ENCODE measurements at places on chromosomes 6 and 20.
A peak's percentile ranks its signal among the peaks of the same experiment; 100 is the strongest.

DNA sequence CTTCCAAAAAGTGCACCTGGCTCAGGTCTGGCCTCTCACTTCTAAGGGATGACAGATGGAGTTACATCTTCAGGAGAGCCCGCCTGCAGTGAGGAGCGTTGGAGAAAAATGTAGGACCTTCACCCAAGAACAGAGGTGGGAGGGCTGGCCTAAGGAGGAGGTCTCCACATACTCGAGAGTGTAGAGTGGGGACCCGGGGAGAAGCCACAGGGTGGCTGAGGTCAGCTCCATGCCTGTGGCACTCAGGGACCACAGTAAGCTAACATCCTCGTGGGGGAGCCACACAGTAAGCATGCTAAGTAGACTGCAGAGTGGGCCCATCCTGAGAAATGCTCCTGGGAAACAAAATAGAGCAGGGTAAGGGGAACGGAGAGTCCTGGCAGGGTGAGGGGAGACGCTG is 24.0 kb downstream of the AAR2 start:
- no peak for DNase-seq

DNA sequence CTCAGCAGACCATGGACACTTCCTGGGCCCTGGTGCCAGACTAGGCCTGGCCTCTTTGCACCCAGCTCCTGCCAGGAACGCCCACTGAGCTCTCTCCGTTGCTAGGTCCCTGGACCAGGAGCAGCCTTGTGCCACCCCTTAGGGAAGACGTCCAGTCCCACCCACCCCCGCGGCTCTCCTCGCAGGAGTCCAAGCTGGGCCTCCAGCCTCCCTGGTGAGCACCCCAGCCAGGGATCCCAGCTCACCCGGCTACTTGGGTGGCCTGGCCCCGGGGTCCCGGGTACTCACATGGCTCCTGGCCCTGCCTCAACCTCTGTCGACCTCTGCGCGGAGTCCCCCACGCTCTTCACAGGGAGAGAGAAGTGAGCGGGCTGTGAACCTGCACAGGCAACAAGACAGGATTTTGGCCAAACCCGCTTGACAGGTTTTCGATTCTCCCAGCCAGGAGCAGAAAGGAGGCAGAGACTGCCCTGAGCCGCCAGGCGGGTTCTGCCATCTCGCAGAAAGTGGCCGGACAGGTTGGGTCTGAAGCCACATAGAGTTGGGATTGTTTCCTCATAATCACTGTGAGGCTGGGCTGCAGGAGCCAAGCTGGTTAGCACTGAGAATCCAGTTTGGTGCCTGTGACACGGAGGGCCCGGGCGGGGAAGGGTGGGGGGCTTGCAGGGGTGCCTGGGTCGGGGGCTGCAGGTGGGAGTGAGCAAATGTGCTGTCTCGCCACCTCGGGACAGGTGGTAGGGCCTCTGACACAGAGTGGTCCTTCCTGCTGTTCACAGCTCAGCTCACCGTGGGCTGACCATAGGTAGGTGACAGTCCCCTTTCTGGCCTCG is at the start of gene RBBP8NL:
TSS of gene RBBP8NL (minus strand) at position 368 of the 830 bp plus-strand sequence. CDS start 7,892 bp downstream, outside the sequence.
- DNase-seq, result no peak

DNA sequence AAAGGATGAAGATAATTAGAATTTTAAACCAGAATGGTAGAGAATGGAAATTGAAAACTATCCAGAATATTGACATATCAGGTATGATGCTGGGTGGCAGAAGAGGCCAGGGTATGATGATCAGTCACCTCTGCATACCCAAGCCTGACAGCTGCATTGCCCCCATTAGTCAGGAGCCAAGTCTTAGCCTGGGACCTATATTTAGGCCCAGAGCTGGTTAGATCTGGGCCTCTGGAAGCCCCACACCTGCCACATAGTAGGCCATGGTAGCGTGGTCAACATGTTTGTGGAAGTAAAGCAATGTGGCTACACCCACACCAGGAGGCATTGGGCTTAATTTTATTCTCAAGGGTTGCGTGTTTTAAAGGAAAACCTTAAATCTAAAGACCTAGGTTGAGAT is 32.1 kb upstream of the CALHM6 start:
- DNase-seq, result no peak

- no peak for DNase-seq
These were observed 755.7 kb downstream of the HDGFL1 start for GRCh38 chr6:23325065-23325464.

DNA sequence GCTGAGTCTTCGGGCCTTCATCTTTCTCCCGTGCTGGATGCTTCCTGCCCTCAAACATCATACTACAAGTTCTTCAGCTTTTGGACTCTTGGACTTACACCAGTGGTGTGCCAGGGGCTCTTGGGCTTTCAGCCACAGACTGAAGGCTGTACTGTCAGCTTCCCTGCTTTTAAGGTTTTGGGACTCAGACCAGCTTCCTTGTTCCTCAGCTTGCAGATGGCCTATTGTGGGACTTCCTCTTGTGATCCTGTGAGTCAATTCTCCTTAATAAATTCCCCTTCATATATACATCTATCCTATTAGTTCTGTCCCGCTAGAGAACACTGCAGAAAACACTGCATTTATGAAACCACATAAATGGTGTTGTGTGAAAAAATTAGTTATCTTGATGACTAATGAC is 13.9 kb upstream of the BCLAF1 start:
- no peak for DNase-seq

- DNase-seq, result peak; percentile 6
These were observed 85.1 kb downstream of the LYRM4 start for GRCh38 chr6:5175635-5176034.

DNA sequence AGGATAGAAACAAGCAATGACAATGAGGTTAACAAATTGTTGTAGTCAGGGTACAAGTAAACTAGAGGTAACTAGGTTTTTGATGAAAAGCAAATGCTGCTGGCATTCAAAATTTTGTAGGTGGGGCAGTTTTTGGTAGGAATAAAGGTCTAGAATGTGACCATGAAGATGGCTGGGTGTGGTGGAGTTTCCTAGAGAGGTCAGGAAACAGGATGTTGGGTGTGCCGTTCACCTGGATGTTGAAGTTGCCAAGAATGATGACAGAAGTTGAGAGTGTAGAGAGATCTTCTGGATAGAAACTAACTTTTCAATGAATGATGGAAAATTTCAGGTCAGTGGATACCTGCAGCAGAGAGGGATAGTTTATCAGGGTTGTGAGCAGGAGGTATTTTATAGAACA is 22.7 kb downstream of the MAPK14 start:
- DNase-seq, result no peak

DNA sequence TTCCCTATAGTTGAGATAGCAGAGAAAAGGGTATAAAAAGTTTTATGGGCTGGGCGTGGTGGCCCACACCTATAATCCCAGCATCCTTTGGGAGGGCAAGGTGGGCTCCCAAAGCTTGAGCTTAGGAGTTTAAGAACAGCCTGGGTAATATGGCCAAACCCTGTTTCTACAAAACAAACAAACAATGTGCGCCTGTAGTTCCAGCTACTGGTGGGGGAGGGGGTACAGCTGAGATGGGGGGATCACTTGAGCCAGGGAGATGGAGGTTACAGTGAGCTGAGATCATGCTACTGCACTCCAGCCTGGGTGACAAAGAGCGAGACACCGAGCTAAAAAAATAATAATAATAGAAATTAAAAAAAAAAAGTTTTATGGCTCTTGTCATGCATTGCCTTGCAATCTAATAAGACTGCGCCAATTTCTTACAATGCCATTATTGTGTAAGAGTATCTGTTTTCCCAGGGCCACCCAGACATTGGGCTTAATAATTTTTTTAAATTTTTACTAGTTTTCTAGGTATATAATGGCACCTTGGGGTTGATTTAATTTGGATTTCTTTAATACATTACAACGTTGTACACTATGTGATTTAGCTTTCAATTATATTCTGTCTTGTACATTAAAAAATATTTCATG is 3.9 kb downstream of the ACSS2 start:
- DNase-seq, result no peak

GRCh38 chr20:58360936-58361335 is 28.1 kb upstream of the VAPB start:
- no peak for DNase-seq

DNA sequence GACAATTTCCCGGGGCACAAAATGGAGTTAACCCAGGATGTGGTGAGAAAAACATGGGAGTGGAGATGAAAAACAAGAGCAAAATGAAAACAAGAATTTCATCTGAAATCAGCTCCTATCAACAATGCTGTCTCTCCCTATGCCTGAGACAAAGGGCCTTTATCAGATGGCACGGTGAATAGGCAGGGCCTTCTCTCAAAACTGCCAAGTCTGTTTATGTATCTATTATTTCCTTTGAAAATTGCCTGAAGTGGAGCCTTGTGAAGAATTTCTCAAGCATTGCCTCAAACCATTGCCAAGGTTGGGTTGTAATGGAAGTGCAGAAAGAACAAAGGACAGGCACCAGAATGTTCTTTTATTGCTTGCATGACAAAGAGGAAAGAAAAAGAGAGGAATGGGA is 74.7 kb downstream of the BTBD3 start:
- DNase-seq, result no peak

- DNase-seq, result no peak
These were observed 111.3 kb downstream of the PREX1 start for GRCh38 chr20:48716541-48716940.

- DNase-seq, result no peak
These were observed 225.3 kb upstream of the FAM83B start for GRCh38 chr6:54621285-54621684.

DNA sequence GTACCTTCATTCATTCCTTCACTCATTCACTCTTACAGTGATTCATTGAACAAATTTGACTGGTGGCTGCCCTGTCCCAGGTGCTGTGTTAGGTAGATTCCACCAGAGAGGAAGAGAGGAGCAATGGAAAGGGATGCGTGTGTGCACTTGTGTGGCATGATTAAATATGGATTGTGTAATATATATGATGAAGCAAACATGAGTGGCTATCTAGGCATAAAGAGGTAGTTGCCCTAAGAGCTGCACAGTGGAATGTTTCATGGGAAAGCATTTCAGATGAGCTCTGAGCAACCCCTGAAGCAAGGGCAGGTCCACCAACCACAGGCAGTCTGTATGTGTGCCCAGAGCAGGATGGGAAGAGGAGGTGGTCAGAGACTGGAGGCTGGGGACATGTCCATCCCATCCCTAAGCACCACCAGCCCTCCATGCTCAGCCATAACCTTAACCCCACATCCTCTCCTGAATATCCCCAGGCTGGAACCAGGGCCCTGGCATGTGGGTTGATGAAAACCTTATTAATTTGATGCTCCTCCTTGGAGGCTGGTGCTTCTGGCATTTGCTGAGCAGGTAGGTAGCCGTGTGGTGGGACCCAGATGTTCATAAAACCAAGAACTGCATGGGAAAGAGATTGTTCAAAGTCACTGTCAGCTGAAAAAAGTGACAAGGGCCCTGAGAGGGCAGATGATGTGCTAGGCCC is 226.2 kb downstream of the SYNDIG1 start:
- DNase-seq, result no peak

- no peak for DNase-seq
These were observed 216.3 kb upstream of the ECI2 start for GRCh38 chr6:4351520-4352321.

GRCh38 chr6:73985891-73986290 is 289.9 kb downstream of the CD109 start:
- no peak for DNase-seq

All from activated gamma-delta T cell treated with Interleukin-2 at 50 U/mL for 16 hours (primary cell).